ENCODE measurements at places on chromosomes 7 and 10. TPM values are rescaled to one million over a fixed set of nuclear protein-coding genes. Genes with fewer than 3 reads are reported as not detected.

- no peaks in the 10 kb centered on the region for H3K4me1 ChIP-seq
- no peak overlapping the region for H3K27ac ChIP-seq
- no peak overlapping the region for H3K4me3 ChIP-seq
- no peaks in the 10 kb centered on the region for H3K36me3 ChIP-seq
- DNase-seq = no peak
These were observed 404.2 kb downstream of the THSD7A start for GRCh38 chr7:11427686-11428273.

DNA sequence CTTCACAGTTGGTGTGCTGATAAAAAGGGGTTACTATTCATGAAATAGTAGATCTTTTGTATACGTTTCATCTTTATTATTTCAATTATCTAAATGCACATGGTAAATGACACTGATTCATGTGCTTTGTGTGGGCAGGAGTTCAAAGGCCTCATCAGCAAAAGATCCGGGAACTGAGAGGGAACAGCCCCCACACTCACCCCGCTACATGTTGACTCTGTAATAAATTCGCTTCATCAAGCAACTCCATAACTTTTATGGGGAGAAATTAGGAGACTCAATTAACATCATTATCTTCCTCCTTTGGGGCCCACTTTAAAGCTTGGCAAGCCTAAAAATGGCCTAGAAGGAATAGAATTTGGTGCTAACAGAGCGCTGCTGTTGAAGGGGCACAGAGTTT, 250.7 kb upstream of the BMPER start:
- no peaks in the 10 kb centered on the region for H3K36me3 ChIP-seq
- no peak for DNase-seq
- H3K27ac ChIP-seq = no peak overlapping the region
- H3K27me3 ChIP-seq = no peaks in the 10 kb centered on the region
- no peaks in the 10 kb centered on the region for H3K4me1 ChIP-seq
- H3K4me3 ChIP-seq = no peak overlapping the region

Gene CCDC186
- total RNA-seq = 34.3 TPM

Gene GNAT3
- not detected for total RNA-seq
